ENCODE measurements at places on chromosomes 3 and 15. TPM values are rescaled to one million over a fixed set of nuclear protein-coding genes. Genes with fewer than 3 reads are reported as not detected.

- no peak overlapping the region for H3K4me3 ChIP-seq
- no peak overlapping the region for H3K27ac ChIP-seq
- DNase-seq: no peak
- H3K4me1 ChIP-seq: no peaks in the 10 kb centered on the region
- H3K36me3 ChIP-seq: no peaks in the 10 kb centered on the region
These were observed 80.4 kb upstream of the ZBTB20 start for GRCh38 chr3:115227461-115227860.

- no peak for DNase-seq
- H3K27ac ChIP-seq: no peak overlapping the region
- H3K4me3 ChIP-seq: peak overlapping the region; percentile 65
- no peaks in the 10 kb centered on the region for H3K27me3 ChIP-seq
- H3K4me1 ChIP-seq: peaks cover 8% of the 10 kb centered on the region
These were observed 565 bp downstream of the CIB2 start for GRCh38 chr15:78130466-78131294.

The VWA5B2 gene
- 0.13 TPM for total RNA-seq

The HGD gene
- 0.42 TPM for total RNA-seq

DNA sequence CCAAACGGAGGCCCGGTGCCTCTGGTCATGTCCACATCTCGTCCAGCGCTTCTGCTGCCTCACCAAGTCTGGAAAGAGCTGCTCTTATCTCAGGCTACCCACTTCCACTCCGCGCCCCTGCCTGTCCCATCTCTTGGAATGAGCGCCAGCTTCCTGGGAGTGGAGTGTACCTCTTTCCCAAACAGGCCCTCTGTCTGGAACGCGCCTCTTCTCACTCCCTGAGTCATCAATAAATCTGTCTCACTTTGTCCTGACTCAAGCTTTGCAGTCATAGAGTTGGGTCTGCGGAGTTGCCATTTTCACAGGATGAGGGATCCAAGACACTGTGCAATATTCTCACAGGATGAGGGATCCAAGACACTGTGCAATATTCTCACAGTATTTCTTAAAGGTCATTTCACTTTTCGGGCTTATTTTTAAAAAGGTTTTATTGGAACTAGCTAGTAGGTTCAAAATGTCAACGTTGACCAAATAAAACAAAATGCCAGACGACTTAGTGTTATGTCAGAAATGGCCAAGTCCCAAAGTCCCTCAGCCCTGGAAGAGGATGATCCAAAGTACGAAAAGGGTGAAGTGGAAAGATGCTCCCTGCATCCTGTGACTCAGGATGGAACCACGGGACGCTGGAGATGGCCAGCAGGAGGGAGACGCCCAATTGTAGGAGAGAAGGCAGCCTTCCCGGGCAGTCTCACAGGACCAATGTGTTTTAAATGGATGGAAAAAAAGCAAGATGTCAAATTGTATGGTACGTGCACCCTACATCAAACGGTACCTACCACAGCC lies 81.1 kb downstream of the CHSY1 start:
- H3K36me3 ChIP-seq: no peaks in the 10 kb centered on the region
- H3K27me3 ChIP-seq: no peaks in the 10 kb centered on the region
- peaks cover 33% of the 10 kb centered on the region for H3K4me1 ChIP-seq
- no peak overlapping the region for H3K4me3 ChIP-seq
- no peak overlapping the region for H3K27ac ChIP-seq
- no peak for DNase-seq

The EIF1B gene
- total RNA-seq: 32.1 TPM

The GOLGA6B gene
- not detected for total RNA-seq

The MEX3B gene
- total RNA-seq: 5.5 TPM

GRCh38 chr3:155494332-155494731 lies 200.8 kb upstream of the STRIT1 start:
- H3K36me3 ChIP-seq: no peaks in the 10 kb centered on the region
- no peak overlapping the region for H3K27ac ChIP-seq
- no peak for DNase-seq
- H3K4me3 ChIP-seq: no peak overlapping the region

DNA sequence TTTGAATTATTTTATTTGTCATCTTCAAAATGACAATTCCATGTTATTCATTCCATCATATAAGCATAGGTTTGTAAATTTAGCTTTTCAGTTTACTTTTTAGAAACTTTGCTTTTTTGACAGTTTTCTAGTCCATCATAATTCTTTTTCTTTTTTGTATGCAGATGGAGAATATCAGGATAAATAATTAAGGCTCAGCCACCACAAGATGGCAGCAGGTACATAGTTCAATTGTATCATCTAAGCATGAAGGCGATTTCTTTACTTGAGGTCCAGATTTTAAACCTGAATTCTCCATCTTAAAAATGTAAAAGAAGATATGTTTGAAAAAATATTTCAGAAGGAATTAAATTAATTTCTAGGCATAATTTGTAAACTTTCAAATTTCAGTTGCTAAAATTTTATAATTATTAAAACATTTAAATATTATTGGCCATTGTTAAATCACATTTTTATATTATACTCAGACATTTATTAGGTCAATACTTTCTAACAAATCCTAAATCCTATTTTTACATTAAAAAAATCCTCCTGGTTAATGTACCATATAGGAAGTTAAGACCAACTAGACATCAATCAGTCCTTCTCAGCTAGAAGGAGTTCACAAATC lies 15.1 kb downstream of the PLSCR5 start:
- H3K27me3 ChIP-seq: no peaks in the 10 kb centered on the region
- H3K4me3 ChIP-seq: no peak overlapping the region
- no peaks in the 10 kb centered on the region for H3K4me1 ChIP-seq
- peak; percentile 60 for DNase-seq
- no peak overlapping the region for H3K27ac ChIP-seq

DNA sequence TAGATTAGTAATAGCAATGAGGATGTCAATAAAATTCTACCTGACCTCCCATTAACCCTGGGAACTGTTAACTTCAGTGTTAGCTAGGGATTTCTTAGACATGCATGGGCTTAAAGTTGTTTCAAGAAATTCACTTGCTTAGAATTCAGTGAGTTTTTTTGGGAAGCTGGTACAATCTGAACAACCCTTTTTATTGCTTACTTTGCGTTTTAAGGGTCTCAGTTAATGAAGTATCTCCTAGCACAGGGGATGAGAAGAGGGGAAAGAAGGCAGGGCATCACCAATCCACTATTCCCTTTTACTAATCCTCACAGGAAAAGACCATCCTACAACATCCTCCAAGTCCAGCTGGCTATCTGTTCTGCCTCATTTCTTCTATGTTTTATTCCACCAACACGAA lies 334.9 kb downstream of the MAGI1 start:
- DNase-seq: no peak
- no peaks in the 10 kb centered on the region for H3K36me3 ChIP-seq
- no peaks in the 10 kb centered on the region for H3K27me3 ChIP-seq
- H3K4me1 ChIP-seq: no peaks in the 10 kb centered on the region

The TMA7 gene
- 118 TPM for total RNA-seq

DNA sequence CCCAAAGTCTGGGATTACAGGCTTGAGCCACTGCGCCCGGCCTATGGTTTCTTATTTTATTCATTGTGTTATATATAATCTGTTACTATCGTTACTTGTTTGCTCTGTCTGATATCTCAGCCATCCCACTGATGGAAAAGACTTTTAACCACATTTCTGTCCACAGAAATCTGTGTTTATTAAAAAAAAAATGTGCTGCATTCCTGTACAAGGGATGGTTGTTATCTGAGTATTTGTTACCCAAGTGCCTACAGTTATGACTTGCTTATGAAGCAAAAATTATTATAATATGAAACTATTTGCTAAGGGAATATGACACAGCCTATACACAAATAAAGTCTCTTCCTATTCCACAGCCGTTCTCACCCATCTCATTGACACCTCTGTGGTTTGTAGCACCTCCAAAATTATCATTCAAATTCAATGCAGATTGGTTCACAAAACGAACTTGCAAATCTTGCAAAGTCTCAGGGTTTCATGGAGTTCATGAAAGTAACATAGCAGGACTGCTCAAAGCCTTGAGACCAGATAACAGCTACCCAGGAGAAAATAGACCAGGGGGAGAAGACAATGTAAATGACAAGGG lies 47.4 kb upstream of the UBE2E1 start:
- H3K4me3 ChIP-seq: no peak overlapping the region
- no peaks in the 10 kb centered on the region for H3K4me1 ChIP-seq
- H3K27ac ChIP-seq: no peak overlapping the region
- no peak for DNase-seq
- no peaks in the 10 kb centered on the region for H3K36me3 ChIP-seq

The CKMT1B gene
- 1.6 TPM for total RNA-seq

The SLC6A20 gene
- total RNA-seq: not detected
